Esophagus squamous epithelium (tissue), 5 donors: ENCODE measurements at places on chromosomes 16 and 17.

- no peak for DNase-seq
Observed at GRCh38 chr17:48996722-48997102, 473 bp upstream of the IGF2BP1 start.

DNA sequence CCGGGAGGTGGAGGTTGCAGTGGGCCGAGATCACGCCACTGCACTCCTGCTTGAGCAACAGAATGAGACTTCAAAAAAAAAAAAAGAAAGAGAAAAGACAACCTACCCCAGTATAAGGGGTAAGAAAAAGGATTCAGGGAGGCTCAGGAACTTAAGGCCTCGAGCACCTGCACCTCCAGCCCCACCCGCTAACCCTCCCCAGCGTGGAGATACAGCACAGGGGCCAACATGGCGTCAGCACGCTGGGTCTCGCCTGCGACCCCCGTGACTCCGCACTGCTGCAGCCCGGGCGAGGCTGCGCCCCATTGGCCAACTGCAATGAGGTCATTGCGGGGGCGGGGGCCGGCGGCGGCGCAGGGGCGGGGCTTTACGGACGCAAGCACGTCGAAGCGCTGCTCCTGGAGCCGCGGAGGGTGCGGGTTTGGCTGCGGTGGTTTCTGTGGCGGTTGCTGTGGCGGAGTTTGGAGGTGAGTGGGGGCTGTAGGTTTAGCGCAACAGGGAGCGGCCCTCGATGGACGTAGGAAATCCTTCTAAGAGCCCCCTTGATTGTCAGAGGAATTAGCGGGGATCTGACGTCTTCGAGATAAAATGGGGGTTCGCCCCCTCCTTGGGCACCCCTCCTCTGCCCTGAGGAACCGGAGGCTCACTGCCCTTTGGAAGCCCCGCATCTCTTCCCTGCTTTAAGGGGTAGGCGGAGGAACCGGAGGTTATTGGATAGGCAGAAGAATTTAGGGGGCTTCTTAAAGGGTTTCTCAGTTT, at the start of gene ATP6V0A1:
ATP6V0A1 (plus strand) TSS at position 382 of the 759 bp plus-strand sequence. CDS start 2,017 bp downstream, outside the sequence.
- DNase-seq = peak; percentile 43

DNA sequence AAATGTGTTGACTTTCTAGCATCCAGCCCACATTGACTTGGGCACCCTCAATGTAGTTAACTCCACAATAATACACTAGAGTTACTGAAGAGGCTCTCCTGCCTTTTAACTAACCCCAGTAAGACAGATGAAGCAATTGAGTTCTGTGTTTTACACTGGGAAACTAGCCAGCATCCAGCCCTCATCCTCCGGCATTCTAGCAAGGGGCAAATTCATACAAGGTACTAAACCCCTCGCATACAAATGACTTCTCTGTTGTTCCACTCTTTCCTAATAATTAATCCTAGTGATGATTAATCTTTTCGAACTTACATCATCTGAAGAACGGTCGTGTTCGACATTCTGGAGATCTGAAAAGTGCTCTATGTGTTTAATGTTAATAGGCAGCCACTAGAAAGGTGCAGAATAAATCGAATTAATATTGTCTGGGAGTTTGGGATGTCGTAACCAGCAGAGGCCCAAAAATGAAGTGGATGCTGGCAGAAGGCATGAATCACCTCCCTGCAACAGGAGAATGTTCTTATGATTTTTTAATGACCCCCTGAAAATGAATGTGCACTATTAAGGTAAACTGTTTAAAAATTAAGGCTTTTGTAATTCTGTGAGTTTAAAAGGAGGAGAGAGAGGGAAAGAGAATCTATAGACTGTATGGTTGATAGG, 249.4 kb downstream of the SNX29 start:
- DNase-seq = no peak

- no peak for DNase-seq
Observed at GRCh38 chr16:81642943-81643342, 136.1 kb upstream of the PLCG2 start.

DNA sequence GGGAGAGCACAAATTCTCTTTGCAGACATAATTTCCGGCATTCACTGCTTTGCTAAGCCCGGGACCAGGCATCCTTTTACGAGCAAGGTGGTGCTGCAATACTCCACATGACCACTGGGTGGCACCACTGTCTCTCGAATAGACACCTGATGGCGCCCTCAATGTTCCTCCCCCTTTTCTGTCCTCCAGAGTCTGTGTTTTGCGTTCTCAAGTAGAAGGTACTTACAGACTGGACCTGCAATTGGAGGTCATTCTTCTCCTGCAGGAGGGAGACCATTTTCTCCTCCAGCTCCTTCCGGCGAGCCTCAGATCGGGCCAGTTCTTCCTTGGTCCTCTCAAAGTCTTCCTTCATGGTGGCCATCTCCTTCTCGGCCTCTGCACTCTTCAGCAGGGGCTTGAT, 45.2 kb downstream of the MYH13 start:
- no peak for DNase-seq

- DNase-seq = no peak
Observed at GRCh38 chr17:74960570-74961342, 11.8 kb downstream of the HID1 start.

DNA sequence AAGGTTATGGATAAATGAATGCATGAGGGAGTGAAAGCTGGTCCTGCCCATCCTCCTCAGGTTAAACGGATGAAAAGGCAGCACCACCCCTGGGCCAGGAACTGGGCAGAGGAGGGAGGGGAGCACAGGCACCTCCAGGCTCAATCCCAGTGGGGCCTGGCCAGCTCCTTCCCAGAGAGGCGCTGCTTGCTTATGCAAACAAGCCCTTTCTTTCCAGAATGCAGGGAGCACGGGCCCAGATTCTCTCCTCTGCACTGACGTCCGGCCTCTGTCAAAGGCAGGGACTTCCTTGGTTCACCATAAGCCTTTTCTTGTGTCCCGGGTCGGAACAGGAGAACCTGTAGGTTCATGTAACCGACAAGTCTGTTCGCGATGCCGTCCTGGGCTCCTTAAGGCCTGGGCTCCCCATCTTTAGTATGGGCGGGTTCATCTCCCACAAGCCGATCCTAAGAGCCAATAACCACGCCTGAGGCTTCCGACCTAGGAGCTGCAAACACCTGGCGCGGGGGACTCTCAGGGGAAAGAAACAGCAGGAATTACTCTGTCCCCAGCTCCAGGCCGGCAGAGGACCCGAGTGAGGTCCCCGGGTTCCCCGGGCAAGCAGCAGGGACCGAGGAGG, 16.3 kb downstream of the ENPP7 start:
- DNase-seq = no peak

- no peak for DNase-seq
Observed at GRCh38 chr17:78019367-78019975, 61.0 kb downstream of the TNRC6C start.

DNA sequence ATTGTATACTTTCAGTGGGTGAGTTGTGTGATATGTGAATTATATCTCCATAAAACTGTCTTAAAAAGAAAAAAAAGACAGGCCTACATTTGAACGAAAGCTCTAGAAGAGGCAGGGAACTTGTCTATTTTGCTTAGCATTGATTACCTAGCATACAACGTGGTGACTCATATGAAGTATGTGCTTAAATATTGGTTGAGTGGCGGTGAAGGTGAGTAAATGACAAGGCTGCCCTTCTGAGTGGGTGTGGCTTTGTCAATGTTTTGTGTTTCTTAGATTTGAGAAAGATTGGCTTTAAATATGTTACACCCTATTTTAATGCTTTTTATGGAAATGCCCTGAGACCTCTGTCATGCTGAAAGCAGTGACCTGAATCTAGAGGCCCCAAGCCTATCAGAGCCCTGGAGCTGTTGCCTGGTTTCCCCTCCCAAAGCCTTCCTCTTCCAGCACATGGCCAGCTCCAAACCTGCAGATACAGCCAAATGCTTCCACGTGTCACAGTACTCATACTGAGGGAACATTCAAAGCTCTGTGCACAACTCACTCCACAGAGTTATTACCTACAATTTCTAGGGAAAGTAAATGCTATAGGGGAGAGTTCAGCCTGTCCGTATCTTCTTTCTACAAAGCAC, 260.0 kb downstream of the PHKB start:
- no peak for DNase-seq

GRCh38 chr17:11925262-11926021, 71.8 kb downstream of the ZNF18 start:
- no peak for DNase-seq

- no peak for DNase-seq
Observed at GRCh38 chr16:52437277-52437670, 109.7 kb downstream of the TOX3 start.

- DNase-seq = no peak
Observed at GRCh38 chr16:88685156-88686061, 898 bp downstream of the SNAI3 start.

DNA sequence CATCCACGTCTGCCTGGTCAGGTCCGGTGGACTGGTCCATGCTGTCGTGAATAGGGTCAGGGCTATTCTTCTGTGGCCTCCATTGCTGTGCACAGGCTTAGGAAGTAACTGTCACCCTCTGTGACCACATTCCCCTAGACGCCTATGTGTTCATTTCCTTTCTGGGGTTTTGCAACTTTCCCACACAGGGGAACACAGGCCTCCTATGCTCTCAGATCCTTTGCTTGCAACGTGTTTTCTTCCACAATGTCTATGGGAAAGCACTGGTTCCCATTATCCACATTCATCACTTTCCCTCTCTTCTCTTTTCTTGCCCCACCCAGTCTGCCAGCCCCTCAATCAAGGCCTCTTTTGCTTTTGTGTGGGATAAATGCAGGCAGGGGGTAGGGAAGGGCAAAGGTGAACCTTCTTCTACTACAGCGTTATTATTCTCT, 43.2 kb upstream of the DNAJA2 start:
- no peak for DNase-seq

DNA sequence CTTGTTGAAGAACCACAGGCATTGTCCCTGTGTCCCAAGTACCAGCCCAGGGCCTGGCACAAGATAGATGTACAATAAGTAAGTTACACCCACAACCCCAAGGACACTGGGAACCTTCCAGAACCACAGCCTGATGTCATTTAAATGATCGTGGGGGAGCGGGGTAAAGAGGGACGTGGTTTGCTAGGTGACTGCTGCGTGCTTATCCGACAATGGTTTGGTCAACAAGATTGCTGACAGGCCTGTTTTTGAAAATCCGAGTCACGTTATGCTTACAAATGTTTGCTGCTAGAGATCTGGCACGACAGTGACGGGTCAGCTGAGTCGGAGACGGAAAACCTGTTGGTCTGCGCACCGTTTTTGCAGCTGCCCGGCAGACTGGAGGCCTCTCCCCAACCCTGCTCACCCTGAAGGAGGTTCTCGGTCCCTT, 22.8 kb downstream of the COTL1 start:
- DNase-seq = no peak

- no peak for DNase-seq
Observed at GRCh38 chr16:67539691-67540635, 11.3 kb downstream of the RIPOR1 start.

GRCh38 chr16:25151996-25152395, 40.5 kb downstream of the LCMT1 start:
- no peak for DNase-seq

GRCh38 chr17:17641621-17642409, 39.4 kb upstream of the RAI1 start:
- no peak for DNase-seq

- DNase-seq = no peak
Observed at GRCh38 chr16:51988977-51989376, 558.0 kb downstream of the TOX3 start.

GRCh38 chr16:66300037-66300436, 66.5 kb upstream of the CDH5 start:
- DNase-seq = no peak

DNA sequence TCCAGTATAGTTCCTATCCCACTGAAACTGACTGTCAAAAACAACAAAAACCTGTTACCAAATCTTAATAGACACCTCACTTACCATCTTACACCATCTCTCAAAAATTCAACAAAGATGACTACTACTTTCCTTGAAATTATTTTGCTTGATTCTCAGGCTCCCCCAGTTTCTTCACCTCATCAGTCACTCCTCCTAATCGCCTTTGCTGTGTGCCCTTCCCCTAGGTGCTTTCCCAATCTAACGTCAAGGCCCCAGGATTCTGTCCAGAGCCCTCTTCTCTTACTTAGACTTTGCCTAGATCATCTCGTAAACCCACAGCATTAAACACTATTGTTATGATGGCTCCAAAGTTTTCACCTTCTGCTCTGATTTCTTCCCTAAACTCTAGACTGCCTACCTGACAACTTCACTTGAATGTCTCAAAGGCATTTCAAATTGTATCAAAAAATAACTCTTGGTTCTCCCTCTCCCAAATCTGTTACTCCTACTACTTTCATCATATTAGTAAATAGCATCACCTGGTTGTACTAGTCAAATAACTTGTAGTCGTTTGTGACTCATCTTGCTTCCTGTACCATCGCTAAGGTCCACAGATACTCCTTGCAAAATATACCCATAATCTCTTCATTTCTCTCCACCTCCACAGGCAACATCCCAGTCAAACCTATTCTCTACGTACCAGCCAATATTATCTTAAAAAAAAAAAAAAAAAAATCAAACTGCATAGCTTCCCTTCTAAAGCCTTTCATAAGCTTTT, 18.0 kb downstream of the C16orf87 start:
- no peak for DNase-seq

- no peak for DNase-seq
Observed at GRCh38 chr16:169014-169413, 3.2 kb downstream of the HBM start.

DNA sequence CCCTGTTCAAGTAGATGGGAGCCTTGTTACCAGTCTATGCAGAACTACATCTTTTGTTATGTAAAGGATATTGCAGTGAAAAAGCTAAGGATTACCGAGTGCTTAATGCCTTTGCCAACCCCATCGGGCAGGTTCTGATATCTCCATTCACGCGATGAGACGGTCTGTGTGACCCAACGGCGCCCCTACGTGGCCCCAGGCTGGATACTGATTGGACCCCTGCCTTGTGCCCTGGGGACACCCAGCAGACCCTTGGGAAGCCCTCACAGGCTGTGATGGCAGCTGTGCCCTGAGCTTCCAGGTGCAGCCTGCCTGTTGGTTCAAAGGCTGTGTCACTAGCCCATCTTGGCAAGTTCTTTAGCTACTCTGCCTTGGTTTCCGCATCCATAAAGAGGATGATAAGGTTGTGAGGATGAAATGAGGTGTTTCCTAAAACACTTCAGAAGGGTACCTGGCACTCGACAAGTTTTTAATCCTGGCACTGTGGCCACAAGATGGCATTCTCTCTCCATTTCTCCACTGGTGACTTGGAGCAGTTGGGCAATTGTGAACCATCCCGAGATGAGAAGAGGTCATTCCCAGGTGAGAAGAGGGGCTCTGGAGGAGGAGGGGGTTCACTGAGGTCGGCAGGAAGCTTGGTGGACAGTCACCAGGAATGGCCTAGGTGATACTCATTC, 33.6 kb downstream of the HAPSTR1 start:
- DNase-seq = no peak
